Esophagus muscularis mucosa (tissue), 4 donors: ENCODE measurements at places on chromosomes 4 and X. TPM values are rescaled to one million over a fixed set of nuclear protein-coding genes. Genes with fewer than 3 reads are reported as not detected.
A peak's percentile ranks its signal among the peaks of the same experiment; 100 is the strongest.

- H3K36me3 ChIP-seq, result no peaks in the 10 kb centered on the region
- no peak overlapping the region for H3K27ac ChIP-seq
- H3K4me3 ChIP-seq, result no peak overlapping the region
- peaks cover 3% of the 10 kb centered on the region for H3K4me1 ChIP-seq
These were observed 89.4 kb upstream of the PSAPL1 start for GRCh38 chr4:7524064-7524682.

The MAOA gene
- 388 TPM for total RNA-seq

The NMU gene
- not detected for total RNA-seq

The FGA gene
- total RNA-seq, result not detected

The LRIT3 gene
- 0.17 TPM for total RNA-seq

GRCh38 chrX:72366178-72366577, 60.5 kb upstream of the CITED1 start:
- no peak overlapping the region for H3K4me3 ChIP-seq
- H3K36me3 ChIP-seq, result no peaks in the 10 kb centered on the region
- H3K4me1 ChIP-seq, result no peaks in the 10 kb centered on the region
- H3K27ac ChIP-seq, result no peak overlapping the region
- DNase-seq, result no peak

- no peak for DNase-seq
- no peaks in the 10 kb centered on the region for H3K36me3 ChIP-seq
- no peak overlapping the region for H3K4me3 ChIP-seq
- H3K27me3 ChIP-seq, result no peaks in the 10 kb centered on the region
- no peaks in the 10 kb centered on the region for H3K4me1 ChIP-seq
These were observed 96.4 kb upstream of the IQCM start for GRCh38 chr4:149912000-149912399.

- no peaks in the 10 kb centered on the region for H3K4me1 ChIP-seq
- DNase-seq, result no peak
- no peak overlapping the region for H3K4me3 ChIP-seq
- H3K27ac ChIP-seq, result no peak overlapping the region
- no peaks in the 10 kb centered on the region for H3K27me3 ChIP-seq
These were observed 607.8 kb upstream of the ZFP42 start for GRCh38 chr4:187387739-187388138.

- peaks cover 45% of the 10 kb centered on the region for H3K36me3 ChIP-seq
- no peak for DNase-seq
- H3K4me3 ChIP-seq, result no peak overlapping the region
- no peaks in the 10 kb centered on the region for H3K27me3 ChIP-seq
These were observed 103.8 kb downstream of the TBC1D19 start for GRCh38 chr4:26687728-26688127.

GRCh38 chr4:155434904-155435303, 58.1 kb upstream of the MAP9 start:
- no peak overlapping the region for H3K4me3 ChIP-seq
- DNase-seq, result no peak
- H3K27ac ChIP-seq, result no peak overlapping the region
- H3K36me3 ChIP-seq, result no peaks in the 10 kb centered on the region
- no peaks in the 10 kb centered on the region for H3K4me1 ChIP-seq

DNA sequence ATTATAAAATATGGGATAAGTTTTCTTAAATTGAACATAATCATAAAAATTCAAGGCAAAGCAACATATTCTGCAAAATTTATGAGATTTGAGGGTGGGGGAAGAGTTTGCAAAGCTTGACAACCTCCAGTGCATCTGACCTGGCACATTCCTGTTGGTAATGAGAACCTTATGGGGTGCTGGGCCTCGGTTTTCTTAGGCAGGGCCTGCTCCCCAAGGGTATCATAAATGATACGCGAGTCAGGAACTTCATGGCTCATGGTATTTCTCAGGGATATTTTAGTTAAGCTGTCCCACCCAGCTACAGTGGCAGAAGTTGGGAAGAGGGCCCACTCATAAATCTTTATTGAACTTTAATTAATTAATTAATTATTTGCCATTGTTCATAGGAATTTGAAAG, 13.2 kb downstream of the AFF2 start:
- no peaks in the 10 kb centered on the region for H3K36me3 ChIP-seq
- H3K27me3 ChIP-seq, result no peaks in the 10 kb centered on the region
- no peaks in the 10 kb centered on the region for H3K4me1 ChIP-seq
- no peak overlapping the region for H3K27ac ChIP-seq

DNA sequence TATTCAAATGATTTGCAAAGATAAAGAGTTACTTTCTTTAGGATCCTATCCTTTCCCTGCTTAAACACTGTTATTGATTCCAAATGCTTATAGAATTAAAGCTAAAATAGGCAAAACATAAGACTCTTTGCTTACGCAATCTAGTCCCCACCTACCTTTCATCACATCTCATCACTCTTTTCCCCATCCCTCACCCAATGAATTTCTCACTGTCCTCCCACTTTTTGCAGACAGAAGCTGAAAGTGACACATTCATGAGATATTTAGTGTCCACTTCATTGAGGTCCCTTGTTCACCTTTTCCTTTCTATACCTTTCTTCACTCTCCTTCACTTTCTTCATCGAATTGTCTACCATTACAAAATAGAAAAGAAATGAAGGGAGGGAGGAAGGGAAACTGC, 424 bp downstream of the SATL1 start:
- no peaks in the 10 kb centered on the region for H3K27me3 ChIP-seq
- no peaks in the 10 kb centered on the region for H3K4me1 ChIP-seq
- DNase-seq, result no peak
- no peak overlapping the region for H3K27ac ChIP-seq

GRCh38 chr4:47974566-47974965, 41.9 kb downstream of the CNGA1 start:
- H3K36me3 ChIP-seq, result no peaks in the 10 kb centered on the region
- DNase-seq, result no peak
- H3K27ac ChIP-seq, result no peak overlapping the region
- no peaks in the 10 kb centered on the region for H3K4me1 ChIP-seq
- no peaks in the 10 kb centered on the region for H3K27me3 ChIP-seq

The USP17L27 gene
- not detected for total RNA-seq

DNA sequence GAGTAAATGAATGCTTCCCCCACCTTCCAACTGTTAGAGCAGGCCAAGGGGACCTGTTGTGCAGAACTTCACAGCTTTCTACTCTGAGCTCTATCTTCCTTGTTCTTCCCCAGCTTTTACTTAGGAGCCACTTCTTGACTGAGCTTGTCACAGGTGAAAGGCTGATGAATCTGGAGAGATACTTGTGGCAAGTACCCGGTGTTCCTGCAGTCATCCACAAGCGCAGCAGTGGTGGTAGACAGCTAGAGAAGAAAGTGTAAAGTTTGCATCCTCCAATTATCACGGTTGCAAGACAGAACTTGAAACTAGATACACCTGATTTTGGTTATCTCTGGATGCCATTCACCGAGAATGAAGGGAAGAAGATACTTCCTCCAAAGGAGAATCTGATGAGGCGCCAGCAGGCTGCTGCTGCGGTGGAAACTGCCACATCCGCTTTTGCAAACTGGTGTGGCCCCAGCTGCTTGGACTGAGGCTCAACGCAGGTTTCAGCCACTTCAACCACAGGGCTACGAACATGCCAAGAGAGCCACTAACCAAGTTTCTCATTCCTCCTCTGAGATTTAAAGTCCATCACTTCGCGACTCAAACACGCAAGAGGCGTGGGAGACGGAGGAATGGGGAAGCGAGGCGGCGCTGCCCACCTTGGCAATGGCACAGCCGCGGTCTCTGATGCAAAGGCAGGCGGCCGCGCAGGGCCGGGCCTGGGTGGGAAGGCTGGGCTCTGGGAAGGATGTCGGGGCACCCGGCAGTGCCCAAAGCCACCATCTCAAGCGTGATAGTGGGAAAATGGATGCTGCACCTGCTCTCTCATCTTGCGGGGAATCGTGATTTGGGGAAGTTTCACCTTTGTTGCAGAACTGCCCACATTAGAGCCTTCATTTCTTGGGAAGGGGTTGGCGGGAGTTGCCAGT, 1.3 kb upstream of the FHIP1A start:
- no peak for DNase-seq
- no peaks in the 10 kb centered on the region for H3K36me3 ChIP-seq
- peak overlapping the region; percentile 51 for H3K27ac ChIP-seq
- peak overlapping the region; percentile 63 for H3K4me3 ChIP-seq
- peaks cover 23% of the 10 kb centered on the region for H3K4me1 ChIP-seq

DNA sequence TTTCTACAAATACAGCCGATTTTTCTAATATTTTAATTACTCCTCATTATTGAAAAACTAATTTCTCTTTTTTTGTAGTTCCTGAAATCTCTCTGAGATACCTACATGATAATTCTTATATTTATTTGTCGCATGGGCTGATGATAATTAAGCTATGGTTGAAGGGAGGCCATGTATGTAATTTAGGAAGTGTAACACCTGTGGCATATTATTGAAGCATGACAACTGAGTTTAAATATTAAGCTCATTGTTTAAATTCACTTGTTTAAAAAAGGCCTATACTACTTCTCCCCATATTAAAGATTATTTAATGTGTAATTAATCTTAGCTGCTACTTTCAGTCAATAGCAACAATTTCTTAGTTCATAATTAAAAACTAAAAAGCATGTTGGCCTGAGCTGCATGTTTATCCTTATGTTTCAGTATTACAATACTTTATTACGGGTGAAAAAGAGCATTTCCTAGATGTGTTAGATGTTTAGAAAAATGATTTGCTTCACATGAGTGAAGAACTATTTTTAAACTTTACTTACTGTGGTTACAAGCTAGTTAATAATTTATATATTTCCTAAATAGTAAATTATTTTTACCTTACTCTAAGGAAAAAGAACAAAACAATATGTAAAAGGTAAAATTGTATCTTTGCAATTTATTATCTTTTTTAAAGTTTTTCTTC, 122.4 kb downstream of the RAP1GDS1 start:
- no peaks in the 10 kb centered on the region for H3K4me1 ChIP-seq
- no peak for DNase-seq
- no peaks in the 10 kb centered on the region for H3K36me3 ChIP-seq
- no peaks in the 10 kb centered on the region for H3K27me3 ChIP-seq

The UCHL1 gene
- 46.7 TPM for total RNA-seq

The PF4V1 gene
- total RNA-seq, result not detected

DNA sequence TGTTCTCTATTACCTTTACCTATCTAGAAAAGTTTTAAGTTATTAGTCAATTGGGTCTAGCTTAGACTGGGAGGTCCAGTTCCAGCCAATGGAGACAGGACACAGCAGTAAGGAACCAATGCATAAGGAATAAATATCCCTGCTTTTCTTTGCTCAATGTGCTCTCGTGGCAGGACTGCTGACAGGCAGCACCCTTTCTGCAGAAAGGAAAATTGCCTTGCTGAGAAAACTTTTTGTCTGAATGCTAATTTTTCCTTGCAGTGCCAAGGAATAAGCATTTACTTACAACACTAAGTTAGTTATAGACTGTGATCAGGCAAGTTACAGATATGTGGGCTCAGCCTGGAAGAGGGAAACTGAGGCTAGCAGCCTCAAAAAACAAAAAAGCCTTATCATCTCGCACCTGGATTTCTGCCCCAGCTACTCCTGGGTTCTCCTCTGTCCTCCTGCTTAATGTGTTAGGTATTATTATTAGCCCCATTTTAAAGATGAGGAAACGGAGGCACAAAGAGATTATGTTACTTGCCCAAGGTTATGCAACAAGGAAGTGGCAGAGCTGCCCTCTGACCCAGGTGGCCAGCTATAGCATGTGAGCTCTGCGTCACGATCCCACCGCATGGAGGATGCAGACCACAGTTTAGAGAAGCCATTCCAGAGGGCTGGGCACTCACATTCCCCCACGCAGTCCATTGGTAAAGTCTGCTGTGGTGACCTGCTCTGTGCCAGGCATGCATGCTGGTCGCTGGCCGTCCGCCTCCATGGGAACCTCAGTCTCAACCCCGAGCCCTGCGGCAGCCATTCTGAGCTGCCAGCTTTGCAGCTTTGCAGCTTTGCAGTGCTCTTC, 40.5 kb upstream of the C4orf50 start:
- no peak for DNase-seq
- no peak overlapping the region for H3K4me3 ChIP-seq
- H3K4me1 ChIP-seq, result no peaks in the 10 kb centered on the region
- no peaks in the 10 kb centered on the region for H3K36me3 ChIP-seq

DNA sequence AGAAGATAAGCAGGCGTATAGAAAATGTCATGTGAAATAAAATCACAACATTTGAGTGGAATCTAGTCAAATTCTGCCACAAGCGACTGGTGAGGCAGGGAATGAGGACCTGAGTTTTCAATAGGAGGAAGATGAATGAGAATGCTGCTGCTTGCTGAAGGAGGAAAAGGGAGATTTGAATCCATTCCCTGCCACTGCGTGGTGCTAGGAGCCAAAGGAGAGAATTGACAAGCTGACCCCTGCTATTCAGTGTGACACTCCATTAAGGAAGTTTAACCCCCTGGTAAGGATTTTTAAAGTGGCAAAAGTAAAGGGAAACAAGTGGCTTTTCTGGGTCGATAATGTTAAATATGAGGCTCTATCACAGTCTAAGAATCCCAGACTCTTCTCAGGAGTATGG, 314.0 kb downstream of the NAF1 start:
- no peaks in the 10 kb centered on the region for H3K36me3 ChIP-seq
- no peak for DNase-seq
- H3K27ac ChIP-seq, result no peak overlapping the region
- no peaks in the 10 kb centered on the region for H3K4me1 ChIP-seq

GRCh38 chr4:165345666-165346417, 18.4 kb downstream of the MSMO1 start:
- H3K4me1 ChIP-seq, result no peaks in the 10 kb centered on the region
- peaks cover 12% of the 10 kb centered on the region for H3K36me3 ChIP-seq
- DNase-seq, result no peak
- no peaks in the 10 kb centered on the region for H3K27me3 ChIP-seq
- H3K4me3 ChIP-seq, result no peak overlapping the region

- H3K4me1 ChIP-seq, result no peaks in the 10 kb centered on the region
- no peaks in the 10 kb centered on the region for H3K27me3 ChIP-seq
- no peak for DNase-seq
- H3K36me3 ChIP-seq, result no peaks in the 10 kb centered on the region
- peak overlapping the region; percentile 71 for H3K27ac ChIP-seq
- no peak overlapping the region for H3K4me3 ChIP-seq
These were observed 55.9 kb downstream of the SH3BGRL start for GRCh38 chrX:81257817-81258216.

GRCh38 chrX:49878128-49878833, 1.0 kb upstream of the USP27X start:
- H3K4me1 ChIP-seq, result peaks cover 33% of the 10 kb centered on the region
- peak overlapping the region; percentile 87 for H3K27ac ChIP-seq
- H3K36me3 ChIP-seq, result no peaks in the 10 kb centered on the region
- H3K27me3 ChIP-seq, result no peaks in the 10 kb centered on the region
- H3K4me3 ChIP-seq, result peak overlapping the region; percentile 64
- DNase-seq, result no peak

The ARL13A gene
- not detected for total RNA-seq
